ENCODE measurements at places on chromosomes 16 and 17.

GRCh38 chr17:38509772-38510420, 81.6 kb downstream of the ARHGAP23 start:
- no peak for DNase-seq

DNA sequence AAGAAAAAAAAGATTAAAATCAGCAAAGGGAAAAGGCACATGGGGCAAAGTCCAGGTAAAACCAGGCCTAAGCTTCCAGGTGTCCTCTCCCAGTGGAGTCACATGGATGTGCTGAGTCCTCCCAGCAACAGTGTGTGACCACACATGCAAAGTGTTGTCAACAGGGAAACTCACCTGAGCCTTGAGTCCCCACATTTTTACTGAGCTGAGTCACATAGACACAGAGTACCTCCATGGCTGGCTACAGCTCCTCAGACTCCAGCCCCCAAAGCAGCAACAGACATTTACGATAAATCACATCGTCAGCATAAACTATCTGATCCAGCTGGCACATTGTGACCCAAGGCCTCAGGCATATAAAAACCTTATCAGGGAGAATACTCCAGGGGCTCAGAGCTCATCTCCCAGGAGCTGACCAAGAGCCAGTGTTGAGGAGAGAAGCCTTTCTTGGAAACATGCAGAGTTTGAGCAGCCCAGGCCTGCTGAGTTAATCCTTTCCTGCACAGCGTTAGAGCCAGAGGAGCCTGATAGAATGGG, 20.5 kb downstream of the ERCC4 start:
- DNase-seq, result no peak

DNA sequence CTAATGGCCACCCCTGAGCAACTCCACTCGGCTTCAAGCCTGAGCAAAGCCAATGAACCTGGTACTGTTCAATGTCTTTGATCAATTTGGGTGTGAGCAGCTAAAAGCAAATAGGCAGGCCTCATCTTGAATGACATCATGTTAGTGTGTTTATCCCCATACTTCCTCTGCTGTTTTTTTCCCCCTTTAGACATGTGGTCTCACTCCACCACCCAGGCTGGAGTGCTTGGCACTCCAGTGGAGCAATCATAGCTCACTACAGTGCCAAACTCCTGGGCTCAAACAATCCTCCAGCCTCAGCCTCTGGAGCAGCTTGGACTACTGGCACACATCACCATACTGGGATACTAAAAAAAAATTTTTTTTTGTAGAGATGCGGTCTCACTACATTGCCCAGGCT, 75.4 kb downstream of the ARHGAP17 start:
- DNase-seq, result no peak

GRCh38 chr16:53504665-53505064, 1.7 kb upstream of the AKTIP start:
- DNase-seq, result peak; percentile 63

- no peak for DNase-seq
These were observed 52.5 kb upstream of the MNT start for GRCh38 chr17:2453325-2453724.

GRCh38 chr16:35398180-35398579, 1938.8 kb downstream of the TP53TG3F start:
- no peak for DNase-seq

- DNase-seq, result no peak
These were observed 29.9 kb downstream of the NAGPA start for GRCh38 chr16:5003828-5004227.

DNA sequence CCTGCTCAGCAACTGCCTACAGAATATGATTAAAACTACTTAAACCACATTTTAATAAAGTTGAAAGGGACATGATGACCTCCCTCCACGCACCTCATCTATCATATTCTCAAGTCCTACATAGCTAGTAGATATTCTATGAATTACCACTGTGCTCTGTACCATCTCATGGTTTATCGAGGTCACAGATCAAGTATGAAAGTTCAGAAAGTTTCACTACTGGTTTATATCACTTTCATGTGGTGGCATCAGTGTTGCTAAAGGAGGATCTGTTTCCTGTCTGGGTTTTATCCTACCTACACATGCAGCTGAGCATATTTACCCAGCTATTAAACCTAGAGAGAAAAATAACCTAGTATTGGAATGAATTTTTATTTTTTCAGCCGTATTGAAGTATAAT, 214.9 kb upstream of the MON1B start:
- no peak for DNase-seq

DNA sequence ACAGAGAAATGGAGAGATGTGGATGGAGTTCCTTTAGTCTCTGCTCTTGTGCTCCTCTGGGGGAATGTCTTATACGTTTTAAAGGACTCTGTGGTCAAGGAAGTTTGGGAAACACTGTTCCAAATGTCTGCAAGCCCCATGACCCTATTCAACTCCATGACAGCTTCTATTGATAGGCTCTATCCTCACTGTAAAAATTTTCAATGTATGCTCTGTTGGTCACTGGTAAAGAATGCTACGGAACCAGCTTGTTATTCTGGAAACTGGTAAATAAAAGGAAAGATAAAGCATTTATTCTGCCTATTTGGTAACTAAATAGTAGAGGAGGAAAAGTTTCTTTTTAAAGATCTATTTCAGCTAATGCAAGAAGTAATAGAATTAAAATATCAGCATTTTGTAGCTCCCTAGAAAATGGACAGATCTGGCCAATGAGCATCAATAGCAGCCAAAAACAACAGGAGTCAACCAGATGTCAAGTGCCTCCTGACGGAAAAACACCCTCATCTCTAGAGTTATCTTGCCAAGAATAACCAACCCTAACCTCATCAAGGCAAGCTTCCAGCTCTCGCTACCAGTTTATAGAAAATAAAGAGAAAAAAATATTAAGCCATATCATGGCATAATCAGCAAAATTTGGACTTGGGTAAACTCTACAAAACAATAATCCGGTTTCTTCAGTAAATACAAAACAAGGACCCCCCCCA, 16.1 kb downstream of the GDE1 start:
- DNase-seq, result no peak

- no peak for DNase-seq
These were observed 16.2 kb downstream of the TBX4 start for GRCh38 chr17:61468263-61468907.

DNA sequence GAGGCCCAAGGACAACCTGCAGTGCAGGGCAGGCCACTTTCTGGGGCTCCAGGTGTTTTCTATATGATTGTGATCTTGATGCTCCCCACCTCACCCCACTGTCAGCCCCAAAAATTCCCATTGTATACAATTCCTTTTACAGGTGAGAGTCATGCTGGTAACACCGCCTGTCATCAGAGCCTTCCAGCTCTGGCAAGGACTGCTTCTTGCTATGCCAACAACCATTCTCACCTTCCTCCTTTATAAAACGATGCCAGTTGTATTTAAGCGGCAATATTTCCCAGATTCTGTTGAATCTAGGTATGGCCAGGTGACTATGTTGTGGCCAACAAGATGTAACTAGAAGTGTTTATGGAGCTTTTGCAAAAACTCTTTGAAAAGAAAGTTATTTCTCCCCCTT, 30.4 kb upstream of the CALB2 start:
- no peak for DNase-seq

DNA sequence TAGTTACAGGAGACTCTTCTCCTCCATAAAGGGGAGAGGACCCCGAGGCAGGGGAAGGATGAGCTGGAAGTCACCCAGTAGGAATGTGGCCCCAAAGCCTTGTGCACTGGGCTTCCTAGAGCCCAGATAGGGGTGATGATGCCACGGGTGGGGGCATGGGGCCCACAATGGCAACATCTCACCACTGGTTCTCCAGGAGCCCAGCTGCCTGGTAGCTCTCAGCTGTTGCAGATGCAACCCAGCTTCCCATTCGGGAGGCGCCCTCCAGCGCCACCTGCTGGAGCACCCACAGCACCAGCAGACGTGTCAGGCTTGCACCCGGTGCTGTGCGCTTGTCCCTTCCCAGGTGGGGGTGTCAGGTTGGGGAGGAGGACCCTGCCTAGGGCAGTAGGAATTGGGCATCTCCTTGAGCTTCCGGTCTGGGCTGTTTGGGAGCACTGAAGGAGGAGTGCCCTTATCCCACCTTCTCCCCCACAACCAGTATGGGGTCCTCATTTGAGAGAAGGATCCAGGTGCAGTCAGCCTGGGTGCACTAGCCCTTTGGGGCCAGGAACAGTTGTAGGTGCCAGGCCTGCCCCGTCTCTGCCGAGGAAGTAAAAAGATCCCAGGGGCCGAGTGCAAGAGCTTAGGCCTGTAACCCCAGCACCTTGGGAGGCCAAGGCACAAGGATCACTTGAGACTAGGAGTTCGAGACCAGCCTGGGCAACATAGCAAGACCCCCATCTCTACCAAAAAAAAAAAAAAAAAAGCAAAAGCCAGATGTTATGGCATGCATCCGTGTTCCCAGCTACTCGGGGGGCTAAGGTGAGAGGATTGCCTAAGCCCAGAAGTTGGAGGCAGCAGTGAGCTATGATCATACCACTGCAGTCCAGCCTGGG, 14.4 kb downstream of the CDIPT start:
- peak; percentile 83 for DNase-seq

GRCh38 chr16:62926121-62926801, 890.0 kb upstream of the CDH8 start:
- DNase-seq, result no peak

- peak; percentile 89 for DNase-seq
These were observed 480 bp upstream of the PROCA1 start for GRCh38 chr17:28712032-28712704.

DNA sequence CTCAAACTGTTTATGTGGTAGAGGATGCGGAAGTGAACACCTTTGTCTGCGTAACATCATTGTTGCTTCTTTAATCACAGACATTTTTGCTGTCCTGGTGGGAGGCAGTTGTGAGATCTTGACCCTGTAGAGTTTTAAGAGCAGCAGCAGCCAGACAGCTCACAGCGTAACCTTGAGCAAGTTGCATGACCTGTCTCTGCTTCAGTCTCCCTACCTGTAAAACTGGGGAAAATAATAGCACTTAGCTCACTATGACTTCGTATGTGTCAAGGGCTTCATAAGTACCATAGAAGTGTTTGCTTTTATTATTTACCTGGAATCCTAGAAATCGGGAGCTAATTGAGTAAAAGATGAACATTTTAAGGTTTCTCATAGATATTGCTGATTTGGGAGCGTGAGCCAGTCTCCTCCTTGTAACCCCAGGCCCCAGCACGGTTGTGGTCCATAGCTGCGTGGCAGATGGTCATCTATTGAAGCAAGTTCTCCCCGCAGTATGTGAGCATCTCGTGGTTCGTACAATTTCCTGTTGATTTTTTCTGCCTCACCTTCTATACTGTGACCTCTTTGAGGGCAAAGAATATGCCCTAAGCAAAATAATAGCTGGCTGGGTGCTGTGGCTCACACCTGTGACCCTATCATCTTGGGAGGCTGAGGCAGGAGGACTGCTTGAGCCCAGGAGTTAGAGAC, 34.4 kb downstream of the GPRC5B start:
- DNase-seq, result no peak

GRCh38 chr16:68889508-68890150, 46.3 kb downstream of the TANGO6 start:
- DNase-seq, result no peak

DNA sequence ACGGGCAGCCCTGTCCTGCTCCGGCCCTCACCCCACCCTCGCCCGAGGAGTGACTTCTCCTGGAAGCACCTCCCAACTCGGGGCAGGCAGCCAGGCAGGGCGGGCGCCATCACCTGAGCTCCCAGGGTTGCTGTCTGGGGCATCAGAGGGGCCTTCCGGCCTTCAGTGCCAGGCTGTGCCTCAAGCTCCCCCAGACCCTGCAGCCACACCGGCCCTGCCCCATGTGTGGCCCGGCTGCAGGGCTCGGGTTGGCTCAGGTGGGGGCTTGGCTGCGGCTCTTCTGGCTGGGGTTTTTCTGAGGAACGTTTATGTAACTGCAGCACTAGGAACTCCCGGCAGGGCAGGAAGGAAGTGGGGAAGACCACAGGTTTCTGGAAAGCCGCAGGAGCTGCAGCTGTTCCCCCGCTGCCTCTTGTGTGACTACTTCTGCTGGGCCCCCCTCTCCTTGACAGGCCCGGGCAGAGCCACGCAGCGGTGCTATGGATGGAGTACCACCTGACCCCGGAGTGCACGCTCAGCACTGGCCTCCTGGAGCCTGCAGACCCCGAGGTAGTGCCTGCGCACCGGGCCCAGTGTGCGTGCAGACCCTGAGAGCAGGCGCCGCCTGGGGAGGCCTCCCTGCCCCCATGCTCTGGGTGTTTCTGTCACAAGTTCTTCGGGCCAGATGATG, 45.6 kb downstream of the PRMT7 start:
- DNase-seq, result no peak

- DNase-seq, result no peak
These were observed 94.0 kb upstream of the CDH5 start for GRCh38 chr16:66272461-66272860.

GRCh38 chr16:81649561-81650184, 129.4 kb upstream of the PLCG2 start:
- no peak for DNase-seq

DNA sequence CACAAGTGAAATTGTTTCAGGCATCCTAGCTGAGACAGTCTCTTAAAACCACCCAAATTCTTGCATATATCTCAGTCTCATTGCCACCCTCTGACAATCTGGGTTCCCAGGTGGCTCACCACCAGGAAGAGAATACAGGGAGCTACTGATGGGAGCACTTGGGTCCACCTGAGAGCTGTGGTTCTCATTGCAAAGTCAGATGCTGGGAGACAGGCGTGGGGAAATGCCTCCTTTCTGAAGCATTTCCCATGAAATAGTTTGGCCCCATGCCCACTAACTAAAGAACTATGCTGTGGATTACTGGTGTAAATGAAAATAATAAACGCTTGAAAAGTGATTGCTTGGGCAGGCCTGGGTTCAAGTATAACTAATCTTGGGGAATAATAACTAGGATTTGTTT, 70.3 kb downstream of the CMC2 start:
- DNase-seq, result no peak

DNA sequence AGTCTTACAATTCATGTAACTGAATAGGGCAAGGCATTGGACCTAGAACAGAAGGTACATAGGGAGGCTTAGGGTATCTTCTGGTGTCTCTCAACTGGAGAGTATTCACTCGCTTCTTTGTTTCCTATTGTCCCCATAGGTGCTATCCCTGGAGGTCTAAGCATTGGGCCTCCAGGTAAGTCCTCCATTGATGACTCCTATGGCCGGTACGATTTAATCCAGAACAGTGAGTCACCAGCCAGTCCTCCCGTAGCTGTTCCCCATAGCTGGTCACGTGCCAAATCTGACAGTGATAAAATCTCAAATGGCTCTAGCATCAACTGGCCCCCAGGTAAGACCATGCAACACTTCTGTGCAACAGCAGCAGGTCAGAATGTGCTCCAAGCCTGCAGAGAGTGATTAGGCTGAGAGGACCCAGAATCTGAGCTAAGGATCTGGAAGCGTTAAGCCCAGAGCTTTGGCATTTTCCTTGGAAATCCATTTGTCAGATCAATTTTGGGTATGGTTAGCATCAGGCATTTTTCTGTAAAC, 35.7 kb downstream of the TMC6 start:
- DNase-seq, result no peak

DNA sequence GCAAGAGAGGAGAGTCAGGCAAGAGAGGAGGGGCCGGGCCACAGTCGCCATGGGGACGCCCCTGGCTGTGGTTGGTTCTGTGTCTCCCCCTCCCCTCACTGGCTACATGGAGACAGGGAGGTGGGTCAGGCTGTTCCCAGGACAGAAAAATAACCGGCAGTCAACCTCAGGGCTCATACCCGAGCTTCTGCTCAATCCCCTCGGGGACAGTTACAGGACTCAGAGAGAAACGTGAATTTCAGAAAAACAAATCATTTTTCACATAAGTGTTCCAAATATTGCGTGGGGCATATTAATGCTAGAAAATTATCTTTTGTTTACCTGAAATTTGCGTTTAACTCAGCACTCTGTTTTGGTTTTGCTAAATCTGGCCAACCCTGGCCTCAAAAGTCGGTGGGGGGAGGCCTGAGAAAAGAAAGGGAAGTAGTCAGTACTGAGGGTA, 22.2 kb upstream of the CPSF4L start:
- DNase-seq, result peak; percentile 72

GRCh38 chr16:2535625-2536013, 2.2 kb upstream of the PDPK1 start:
- no peak for DNase-seq

Measured in NCI-H82 (cell line).